Motor neuron (in vitro differentiated cells): ENCODE measurements at places on chromosomes 1 and 21. TPM values are rescaled to one million over a fixed set of nuclear protein-coding genes. Genes with fewer than 3 reads are reported as not detected.

LCE1F gene
- total RNA-seq: not detected in 2 replicates

OR2T35 gene
- not detected in 2 replicates for total RNA-seq

DNA sequence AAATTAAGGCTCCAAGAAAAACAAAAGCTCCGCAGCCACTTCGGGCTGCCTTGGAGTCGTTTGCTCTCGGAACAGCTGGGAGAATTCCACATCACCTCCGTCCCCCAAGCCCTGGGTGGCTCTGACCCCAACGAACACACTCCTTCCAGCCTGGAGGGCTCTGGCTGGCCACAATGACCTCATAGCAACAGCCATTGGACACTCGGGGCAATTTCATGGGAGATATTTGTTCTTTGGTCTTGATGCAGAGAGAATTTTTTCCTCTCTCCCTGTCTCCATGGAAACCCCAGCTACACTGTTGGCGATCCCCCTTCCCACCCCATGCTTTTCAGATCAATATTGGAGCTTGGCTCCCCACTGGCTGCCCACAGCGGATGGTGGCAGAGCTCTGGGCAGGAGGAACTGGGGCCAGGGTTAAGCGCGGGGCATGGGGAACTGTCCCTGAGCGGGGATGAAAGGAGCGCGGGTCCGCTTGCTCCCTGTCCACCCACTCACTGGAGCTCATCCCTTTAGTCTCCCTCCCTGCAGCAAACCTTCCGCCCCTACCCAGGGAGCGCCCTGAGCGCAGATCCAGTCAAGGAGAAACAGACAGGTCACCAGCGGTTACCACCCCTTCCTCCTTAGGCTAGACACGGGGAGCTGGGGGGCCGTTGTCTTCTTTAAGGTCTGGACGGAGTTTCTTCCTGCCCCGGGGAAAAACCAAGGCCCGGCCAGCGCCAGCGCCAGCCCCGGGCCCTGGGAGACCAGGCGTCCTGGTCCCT, 1.2 kb downstream of the WNT4 start:
- no peak for ATAC-seq

DNA sequence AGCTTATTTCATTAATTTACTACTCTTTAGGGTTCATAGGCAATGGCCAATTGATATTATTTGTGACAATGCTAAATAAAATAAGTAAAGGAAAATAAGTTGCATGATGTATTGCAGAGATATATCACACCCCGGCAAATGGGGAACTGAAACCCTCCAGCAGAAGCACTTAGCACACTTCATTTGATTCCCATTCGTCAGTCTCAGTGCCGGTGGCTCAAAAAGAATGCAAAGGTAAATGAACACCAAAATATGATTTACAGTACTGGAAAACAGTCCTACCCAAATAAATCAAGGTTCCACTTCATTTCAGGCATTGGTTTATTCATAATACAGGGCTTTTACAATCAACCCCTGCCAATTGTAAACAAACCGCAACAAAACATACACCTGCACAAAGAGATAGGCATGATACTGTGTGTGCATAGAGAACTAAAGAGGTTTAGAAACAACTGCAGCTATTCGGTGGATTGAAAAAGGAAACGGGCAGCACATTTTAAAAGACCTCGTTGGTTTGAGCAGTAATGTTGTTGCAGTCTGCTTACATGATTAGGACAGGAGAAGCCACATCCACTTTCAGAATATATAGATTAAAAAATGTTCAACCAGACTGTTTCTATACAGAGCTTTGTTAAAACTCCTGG, 1019.2 kb downstream of the TTLL7 start:
- peak; percentile 48 for ATAC-seq
